ENCODE measurements at places on chromosomes 1 and 21.

GRCh38 chr21:30437010-30437565 is 3.0 kb upstream of the KRTAP15-1 start:
- DNase-seq: no peak

DNA sequence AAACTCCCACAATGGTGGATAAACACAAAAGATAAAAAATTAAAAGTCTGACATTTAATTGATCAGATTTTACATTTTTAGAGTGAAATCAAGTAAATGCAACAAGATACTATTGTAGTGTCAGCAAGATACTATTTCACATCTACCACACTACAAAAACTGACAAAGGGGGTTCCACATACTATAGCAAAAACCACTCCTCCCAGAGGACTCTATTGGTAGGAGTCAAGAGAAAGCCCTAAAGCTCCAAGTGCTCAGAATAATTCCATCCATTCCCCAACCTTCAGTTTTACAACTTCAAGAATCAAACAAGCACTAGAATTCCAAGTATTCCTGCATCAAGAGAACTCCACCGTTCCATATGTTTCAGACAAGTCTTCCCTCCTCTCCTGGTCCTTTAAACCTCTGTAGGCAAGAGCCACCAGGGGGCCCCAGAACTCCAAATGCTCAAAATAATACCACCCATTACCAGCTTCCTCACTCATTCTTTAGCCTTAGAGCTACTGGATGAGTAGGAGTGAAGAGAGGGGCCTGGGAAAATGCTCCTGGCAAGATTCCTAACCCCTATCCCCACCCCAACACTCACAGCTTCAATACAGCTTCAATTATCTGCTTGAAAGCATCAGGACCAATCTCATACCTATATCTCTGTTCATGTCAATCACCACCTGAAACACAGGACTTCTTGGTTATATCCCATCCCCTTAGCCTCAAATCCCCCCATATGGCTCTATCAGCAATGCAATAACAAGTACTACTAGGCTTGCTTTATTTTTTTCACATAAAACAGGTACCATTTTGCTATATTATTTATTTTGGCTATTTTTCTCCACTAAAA is 9.9 kb downstream of the TOR1AIP2 start:
- peak; percentile 67 for DNase-seq

GRCh38 chr1:228166170-228166936 is 749 bp downstream of the IBA57 start:
- peak; percentile 75 for DNase-seq

DNA sequence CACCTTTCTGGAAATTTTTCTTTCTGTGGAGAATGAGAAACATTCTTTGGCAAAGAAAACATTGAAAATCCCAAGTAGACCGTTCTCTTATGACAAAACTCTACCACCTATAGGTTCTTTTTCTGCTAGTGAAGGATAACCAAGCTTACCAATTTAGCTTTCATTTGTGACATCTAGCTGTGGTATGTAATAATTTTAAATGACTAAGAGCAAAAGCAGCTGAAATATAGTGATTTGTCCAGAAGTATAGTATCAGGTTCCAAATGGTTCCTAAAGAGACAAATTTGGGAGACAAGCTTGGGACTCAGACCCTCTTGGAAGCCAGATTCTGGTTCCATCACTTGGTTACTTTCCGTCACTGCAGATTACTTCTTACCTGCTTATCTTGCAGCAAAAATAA is 24.4 kb downstream of the FUBP1 start:
- DNase-seq: no peak
